ENCODE measurements at places on chromosomes 2 and 18.

DNA sequence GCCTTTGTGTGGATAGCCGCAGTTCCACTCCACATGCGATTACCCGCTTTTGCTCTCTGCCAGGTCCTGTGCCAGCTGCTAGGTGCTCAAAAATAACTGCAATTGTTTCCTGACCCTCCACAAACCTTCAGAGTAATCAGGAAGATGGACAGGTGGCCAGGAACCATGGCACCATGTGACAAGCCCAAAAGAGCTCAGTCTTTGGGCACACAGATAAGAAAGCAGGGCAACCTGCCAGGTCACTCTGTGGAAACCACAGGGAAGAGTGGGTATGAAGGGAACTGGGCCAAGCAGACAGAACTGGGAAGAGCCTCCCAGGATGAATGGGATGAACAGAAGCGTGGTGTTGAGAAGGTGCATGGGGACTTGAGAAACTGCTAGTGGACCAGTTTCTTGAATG is 79.4 kb upstream of the AGAP1 start:
- H3K4me1 ChIP-seq: no peaks in the 10 kb centered on the region
- DNase-seq: no peak
- H3K27ac ChIP-seq: no peak overlapping the region
- no peak overlapping the region for H3K4me3 ChIP-seq
- H3K36me3 ChIP-seq: no peaks in the 10 kb centered on the region

GRCh38 chr2:218404351-218405085 is 4.8 kb downstream of the CTDSP1 start:
- peaks cover 46% of the 10 kb centered on the region for H3K4me1 ChIP-seq
- no peak overlapping the region for H3K4me3 ChIP-seq
- DNase-seq: no peak
- H3K27me3 ChIP-seq: no peaks in the 10 kb centered on the region

DNA sequence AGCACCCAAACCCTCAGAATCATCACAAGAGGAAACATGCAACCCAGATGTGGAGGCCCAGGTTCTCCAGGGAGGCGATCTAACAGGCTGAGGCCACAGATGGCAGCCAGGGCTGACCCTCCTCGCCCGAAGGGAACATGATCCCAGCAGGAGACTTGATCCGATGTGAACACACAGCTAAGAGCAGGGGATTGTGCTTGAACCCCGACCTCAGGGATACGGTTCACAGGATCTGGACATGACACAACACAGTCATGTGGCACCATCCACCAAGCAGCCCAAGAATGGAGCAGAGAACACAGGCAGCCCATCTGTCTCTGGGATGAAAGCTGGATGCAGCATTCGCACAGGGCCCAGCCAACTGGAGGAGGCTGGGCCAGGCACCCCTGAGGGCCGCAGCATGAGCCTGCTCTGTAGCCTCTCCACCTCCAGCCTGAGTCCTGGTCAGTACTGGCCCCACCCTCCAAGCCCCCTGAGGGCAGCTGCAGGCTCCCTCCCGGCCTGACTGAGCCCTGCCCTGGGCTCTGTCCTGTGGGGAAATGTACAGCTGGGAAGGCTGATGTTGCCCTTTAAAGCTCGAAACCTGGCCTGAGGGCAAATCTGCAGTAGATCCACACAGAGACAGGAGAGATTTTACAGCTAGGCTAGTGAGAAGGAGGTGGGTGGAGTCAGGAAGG is 39.0 kb downstream of the AQP12A start:
- no peaks in the 10 kb centered on the region for H3K27me3 ChIP-seq
- no peak for DNase-seq
- no peak overlapping the region for H3K27ac ChIP-seq
- no peaks in the 10 kb centered on the region for H3K36me3 ChIP-seq

DNA sequence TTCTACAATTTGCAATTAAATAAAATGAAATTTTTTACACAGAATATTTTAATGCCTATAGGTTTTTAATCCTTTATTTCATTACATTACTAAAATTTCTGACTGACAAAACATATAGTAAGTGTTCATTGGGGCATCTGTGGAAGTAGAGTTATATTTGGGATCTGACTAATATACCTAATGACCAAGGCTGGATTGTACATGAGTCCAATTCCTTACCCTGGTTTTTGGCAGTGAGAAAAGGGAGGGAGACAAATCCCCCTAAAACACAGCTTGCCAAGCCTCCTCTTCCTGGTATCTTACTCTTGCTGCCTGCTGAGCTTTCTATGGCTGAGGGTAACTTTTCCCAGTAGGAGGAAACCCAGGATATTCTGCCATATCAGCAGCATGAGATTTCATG is 149.4 kb upstream of the CDH20 start:
- H3K4me1 ChIP-seq: no peaks in the 10 kb centered on the region
- DNase-seq: no peak
- no peaks in the 10 kb centered on the region for H3K36me3 ChIP-seq
- no peak overlapping the region for H3K4me3 ChIP-seq

- H3K27ac ChIP-seq: no peak overlapping the region
- H3K4me1 ChIP-seq: peaks cover 18% of the 10 kb centered on the region
- no peak for DNase-seq
- no peaks in the 10 kb centered on the region for H3K27me3 ChIP-seq
Observed at GRCh38 chr2:100955226-100955625, 46.9 kb upstream of the RPL31 start.

GRCh38 chr2:26687801-26688200 is 4.7 kb upstream of the KCNK3 start:
- no peak overlapping the region for H3K4me3 ChIP-seq
- no peak overlapping the region for H3K27ac ChIP-seq
- H3K4me1 ChIP-seq: peaks cover 15% of the 10 kb centered on the region
- no peaks in the 10 kb centered on the region for H3K36me3 ChIP-seq
- DNase-seq: no peak

DNA sequence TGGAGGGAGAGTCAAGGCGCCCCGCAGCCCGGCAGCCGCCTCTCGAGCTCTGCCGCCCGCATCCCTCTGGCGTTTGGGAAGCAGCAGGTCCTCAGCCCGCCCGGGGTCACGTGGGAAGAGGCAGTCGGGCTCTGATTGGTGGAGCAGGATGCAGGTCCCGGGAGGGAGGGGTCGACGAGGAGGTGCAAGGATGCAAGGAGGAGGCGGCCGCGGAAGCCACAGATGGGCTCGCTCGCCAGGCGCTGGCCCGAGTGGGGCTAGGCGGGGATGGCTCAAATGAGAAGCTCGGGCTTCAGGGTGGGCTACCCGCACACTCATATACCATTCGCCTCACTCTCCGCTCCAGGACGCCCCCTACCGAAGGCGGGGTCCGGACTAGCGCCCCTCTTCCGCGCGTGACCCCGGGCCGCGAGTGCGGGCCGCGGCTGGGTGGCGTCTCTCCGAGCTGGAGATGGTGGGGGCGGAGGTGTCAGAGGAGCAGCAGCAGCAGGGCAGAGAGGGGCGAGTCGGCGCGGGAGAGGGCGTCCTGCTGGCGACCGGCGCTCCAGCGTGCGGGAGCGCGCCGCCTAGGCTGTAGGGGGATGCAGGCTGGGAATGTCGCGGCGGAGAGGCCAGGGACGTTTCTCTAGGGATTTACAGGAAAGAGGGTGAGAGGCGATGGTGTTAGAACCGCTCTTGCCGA is at the start of gene TMEFF2:
TMEFF2 (minus strand) TSS at position 68 of the 682 bp plus-strand sequence. CDS start 409 bp downstream, outside the sequence.
- H3K27me3 ChIP-seq: peaks cover 64% of the 10 kb centered on the region
- peaks cover 26% of the 10 kb centered on the region for H3K4me1 ChIP-seq
- no peak within 1 kb of the TSS for H3K27ac ChIP-seq
- DNase-seq: peak; percentile 36
- H3K4me3 ChIP-seq: peak within 1 kb of the TSS; percentile 58
- H3K36me3 ChIP-seq: no peaks in the 10 kb centered on the region

- H3K27me3 ChIP-seq: no peaks in the 10 kb centered on the region
- no peaks in the 10 kb centered on the region for H3K4me1 ChIP-seq
- no peak overlapping the region for H3K4me3 ChIP-seq
- DNase-seq: no peak
- H3K36me3 ChIP-seq: no peaks in the 10 kb centered on the region
Observed at GRCh38 chr2:150207979-150208378, 279.5 kb downstream of the RND3 start.

DNA sequence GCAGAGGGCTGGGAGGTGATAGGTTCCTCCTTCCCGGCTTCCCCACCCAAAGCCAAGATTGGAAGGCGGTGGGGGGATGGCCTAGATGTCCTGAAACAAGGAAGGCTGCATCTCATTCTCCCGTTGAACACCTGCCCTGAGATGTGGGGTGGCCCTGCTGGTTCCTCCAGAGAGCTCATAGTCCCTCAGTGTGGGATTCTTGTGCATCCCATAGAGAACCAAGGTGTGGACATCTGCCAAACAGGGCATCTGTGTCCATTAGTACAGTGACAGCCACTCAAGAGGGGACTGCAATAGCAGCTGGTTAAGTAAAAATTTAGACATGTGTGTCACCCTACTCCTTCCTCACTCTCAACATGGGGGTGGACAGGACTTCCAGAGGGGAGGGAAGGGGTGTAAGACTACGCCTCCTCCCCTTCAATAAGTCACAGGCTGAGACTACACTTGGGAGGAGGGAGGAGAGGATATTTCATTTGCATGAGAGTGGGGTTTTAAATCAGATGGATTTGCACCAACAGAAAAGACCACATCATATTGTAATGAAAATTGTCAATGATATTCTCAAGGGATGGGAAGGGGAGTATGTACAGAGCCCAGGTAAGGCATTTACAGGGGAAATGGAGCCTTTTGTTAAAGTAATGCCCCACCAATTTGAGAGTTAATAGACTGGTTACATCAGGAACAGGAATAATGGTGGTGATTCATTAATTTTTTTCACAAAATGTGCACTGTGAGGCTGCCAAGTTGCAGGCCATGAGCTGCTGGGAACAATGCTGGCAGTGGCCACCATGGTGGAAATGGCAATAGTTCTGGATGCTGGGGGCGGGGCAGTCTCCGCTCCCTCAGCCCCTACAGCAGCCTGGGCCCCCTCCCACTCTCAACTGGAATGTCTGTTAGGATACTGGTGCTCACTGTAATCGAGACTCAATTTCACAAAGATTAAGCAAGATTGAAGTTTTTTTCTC is 80.6 kb downstream of the TEX51 start:
- no peak for DNase-seq
- no peaks in the 10 kb centered on the region for H3K4me1 ChIP-seq
- H3K36me3 ChIP-seq: no peaks in the 10 kb centered on the region
- H3K27me3 ChIP-seq: no peaks in the 10 kb centered on the region
- H3K27ac ChIP-seq: no peak overlapping the region

- no peaks in the 10 kb centered on the region for H3K36me3 ChIP-seq
- peaks cover 7% of the 10 kb centered on the region for H3K4me1 ChIP-seq
- H3K4me3 ChIP-seq: peak overlapping the region; percentile 80
- no peaks in the 10 kb centered on the region for H3K27me3 ChIP-seq
- no peak for DNase-seq
Observed at GRCh38 chr2:25879133-25879730, 945 bp upstream of the ASXL2 start.

- no peaks in the 10 kb centered on the region for H3K27me3 ChIP-seq
- no peaks in the 10 kb centered on the region for H3K36me3 ChIP-seq
- H3K4me3 ChIP-seq: no peak overlapping the region
- DNase-seq: no peak
- no peak overlapping the region for H3K27ac ChIP-seq
Observed at GRCh38 chr2:117851969-117852368, 37.5 kb downstream of the DDX18 start.

- H3K4me3 ChIP-seq: no peak overlapping the region
- H3K27me3 ChIP-seq: no peaks in the 10 kb centered on the region
- H3K27ac ChIP-seq: no peak overlapping the region
- H3K4me1 ChIP-seq: no peaks in the 10 kb centered on the region
- H3K36me3 ChIP-seq: no peaks in the 10 kb centered on the region
Observed at GRCh38 chr2:226679389-226680065, 120.1 kb downstream of the IRS1 start.

DNA sequence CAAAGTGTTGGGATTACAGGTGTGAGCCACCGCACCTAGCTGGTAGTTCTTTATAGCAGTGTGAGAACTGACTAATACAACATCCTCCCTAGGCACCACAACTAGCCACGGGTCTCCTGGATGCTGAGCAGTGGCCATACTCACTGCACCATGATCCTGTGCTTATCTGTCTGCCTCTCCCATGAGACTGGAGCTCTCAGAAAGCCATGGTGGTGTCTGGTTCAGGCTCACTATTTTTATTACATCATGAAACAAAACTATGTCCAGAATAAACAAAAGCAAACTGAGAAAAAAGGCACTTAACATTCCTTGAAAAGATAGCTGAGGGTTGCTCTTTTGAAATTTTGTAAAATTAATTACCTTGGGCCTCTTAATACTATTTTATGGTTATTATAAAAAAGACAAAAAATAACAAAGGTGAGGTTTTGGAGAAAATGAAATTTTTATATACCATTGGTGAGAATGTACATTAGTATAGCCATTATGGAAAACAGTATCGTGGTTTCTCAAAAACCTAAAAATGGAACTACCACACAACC is 90.7 kb upstream of the TFCP2L1 start:
- H3K4me3 ChIP-seq: no peak overlapping the region
- DNase-seq: no peak
- peaks cover 64% of the 10 kb centered on the region for H3K36me3 ChIP-seq
- no peak overlapping the region for H3K27ac ChIP-seq

DNA sequence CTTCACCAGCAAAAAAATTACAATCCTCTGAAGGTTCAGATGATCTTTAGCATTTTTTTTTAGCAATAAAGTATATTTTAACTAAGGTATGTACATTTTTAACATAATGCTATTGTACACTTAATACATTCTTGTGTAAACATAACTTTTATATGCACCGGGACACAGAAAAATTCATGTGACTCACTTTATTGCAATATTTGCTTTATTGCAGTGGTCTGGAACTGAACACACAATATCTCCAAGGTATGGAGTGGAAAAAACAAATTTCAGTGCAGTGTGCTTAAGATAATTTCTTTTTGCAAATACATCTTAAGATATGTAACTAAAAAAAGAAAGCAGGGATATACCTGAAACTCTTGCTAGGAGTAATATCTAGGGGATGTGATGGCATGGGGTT is 5.1 kb upstream of the TWSG1 start:
- DNase-seq: no peak
- H3K27ac ChIP-seq: no peak overlapping the region
- no peaks in the 10 kb centered on the region for H3K36me3 ChIP-seq
- H3K4me3 ChIP-seq: no peak overlapping the region
- H3K4me1 ChIP-seq: no peaks in the 10 kb centered on the region

DNA sequence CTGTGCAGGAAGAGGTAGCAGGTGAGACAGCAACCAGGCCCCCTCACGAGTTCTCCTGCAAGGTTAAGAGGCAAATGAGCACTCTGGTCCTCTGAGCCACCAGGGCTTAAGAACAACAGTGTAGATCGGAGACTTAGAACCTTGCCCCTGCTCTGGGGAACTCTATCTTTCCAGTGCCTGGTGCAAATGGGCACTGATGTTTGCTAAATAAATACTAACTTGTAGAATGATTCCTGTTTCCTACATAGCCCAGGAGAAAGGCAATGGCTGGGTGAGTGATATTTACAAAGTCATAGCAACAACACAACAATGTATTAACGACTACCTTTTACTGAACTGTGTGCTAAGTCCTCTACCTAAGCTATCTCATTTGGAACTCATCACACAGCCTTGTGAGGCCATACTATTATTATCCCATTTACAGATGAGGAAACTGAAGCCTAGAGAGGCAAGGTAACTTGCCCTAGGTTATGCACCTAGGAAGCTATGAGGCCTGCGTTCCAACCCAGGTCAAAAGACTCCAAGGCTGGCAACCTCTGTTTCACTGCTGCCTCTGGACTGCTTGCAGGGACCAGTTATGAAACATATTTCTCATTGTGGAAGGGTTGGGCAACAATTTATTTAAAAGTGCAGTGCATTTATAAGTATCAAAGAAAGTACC is 4.3 kb downstream of the ATP8B1 start:
- no peak overlapping the region for H3K4me3 ChIP-seq
- peaks cover 59% of the 10 kb centered on the region for H3K4me1 ChIP-seq
- DNase-seq: no peak
- H3K36me3 ChIP-seq: no peaks in the 10 kb centered on the region

- no peaks in the 10 kb centered on the region for H3K27me3 ChIP-seq
- H3K36me3 ChIP-seq: no peaks in the 10 kb centered on the region
- no peak for DNase-seq
- H3K4me3 ChIP-seq: no peak overlapping the region
- no peaks in the 10 kb centered on the region for H3K4me1 ChIP-seq
Observed at GRCh38 chr18:3584897-3585460, 135.0 kb downstream of the TGIF1 start.

Measured in tibial artery (tissue), 4 donors.